ENCODE measurements at places on chromosomes 2 and 18. TPM values are rescaled to one million over a fixed set of nuclear protein-coding genes. Genes with fewer than 3 reads are reported as not detected.

DAW1 gene
- not detected for total RNA-seq

DNA sequence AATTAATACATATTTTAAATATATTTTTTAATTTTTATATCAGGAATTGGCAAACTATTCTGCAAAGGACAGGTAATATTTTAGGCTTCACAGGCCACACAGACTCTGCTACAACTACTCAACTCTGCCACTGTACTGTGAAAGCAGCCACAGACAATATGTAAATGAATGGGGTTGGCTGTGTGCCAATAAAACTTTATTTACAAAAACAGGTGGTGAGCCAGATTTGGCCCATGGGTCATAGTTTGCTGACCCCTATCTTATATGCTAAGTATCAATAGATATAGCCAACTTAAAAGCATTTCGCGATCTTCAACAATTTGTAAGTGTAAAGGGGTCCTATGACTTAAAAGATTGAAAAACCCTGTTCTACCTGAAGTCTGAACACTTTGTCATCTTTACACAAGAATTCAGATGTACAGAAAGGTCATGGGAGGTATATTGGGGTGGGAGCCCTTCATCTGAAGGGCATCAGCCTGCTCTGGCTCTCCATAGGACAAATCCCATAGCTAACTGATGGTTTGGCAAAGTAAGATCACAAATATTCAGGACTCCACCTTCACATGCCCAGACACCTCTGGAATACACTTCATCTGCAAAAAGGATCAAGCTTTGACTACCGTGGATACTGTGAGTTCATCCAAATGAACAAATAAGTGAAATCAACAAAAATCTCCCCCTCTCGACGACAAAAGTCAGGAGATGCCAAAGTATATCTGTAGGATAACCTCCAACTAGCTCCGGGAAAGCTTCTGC lies 65.9 kb downstream of the C1D start:
- DNase-seq: no peak

DNA sequence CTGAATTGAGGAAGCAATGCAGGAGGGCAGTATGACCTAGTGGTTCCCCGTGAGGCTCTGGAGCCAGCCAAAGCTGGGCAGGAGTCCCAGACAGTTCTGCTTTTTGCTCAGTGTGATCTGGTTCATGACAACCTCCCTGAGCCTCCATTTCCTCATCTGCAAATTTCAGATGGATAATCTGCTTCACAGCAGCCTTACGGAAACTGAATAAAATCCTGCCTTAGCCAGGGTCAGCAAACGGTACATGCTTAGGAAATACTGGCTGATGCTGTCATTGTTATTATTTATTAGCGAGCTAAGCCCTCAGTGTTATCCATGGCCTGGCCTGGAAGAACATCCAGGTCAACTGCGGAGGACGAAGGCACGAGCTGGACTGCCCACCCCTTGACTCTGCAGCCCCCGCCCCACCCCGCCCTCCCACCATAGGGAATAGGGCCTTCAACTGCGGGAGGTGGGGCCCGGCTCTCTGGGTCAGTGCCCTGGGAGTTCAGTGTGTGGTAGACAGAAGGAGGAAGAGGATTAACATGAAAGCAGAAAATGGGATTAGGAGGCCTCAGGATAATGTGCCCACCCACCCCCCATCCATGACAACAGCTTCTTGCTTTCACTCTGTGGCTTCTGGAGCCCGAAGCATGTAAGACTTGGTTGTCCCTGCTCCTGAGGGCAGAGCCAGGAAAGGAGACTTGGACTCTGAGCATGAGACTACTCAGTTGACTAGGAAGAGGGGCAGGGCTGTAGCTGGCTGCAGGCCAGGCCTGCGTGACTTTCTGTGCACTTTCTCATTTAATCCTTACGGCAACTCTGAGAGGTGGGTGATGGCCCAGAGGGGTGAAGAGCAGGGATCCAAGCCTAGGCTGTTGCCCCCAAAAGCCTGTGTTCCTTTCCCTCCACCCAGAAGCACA lies 13.1 kb downstream of the PKDCC start:
- no peak for DNase-seq

- DNase-seq: no peak
Measured at GRCh38 chr2:199988151-199988550, 32.8 kb downstream of the MAIP1 start.

All from K562 (cell line).